ENCODE measurements at places on chromosomes 1 and 21.
A peak's percentile ranks its signal among the peaks of the same experiment; 100 is the strongest.

GRCh38 chr1:225842074-225842473, 32.1 kb downstream of the EPHX1 start:
- peak; percentile 76 for DNase-seq

DNA sequence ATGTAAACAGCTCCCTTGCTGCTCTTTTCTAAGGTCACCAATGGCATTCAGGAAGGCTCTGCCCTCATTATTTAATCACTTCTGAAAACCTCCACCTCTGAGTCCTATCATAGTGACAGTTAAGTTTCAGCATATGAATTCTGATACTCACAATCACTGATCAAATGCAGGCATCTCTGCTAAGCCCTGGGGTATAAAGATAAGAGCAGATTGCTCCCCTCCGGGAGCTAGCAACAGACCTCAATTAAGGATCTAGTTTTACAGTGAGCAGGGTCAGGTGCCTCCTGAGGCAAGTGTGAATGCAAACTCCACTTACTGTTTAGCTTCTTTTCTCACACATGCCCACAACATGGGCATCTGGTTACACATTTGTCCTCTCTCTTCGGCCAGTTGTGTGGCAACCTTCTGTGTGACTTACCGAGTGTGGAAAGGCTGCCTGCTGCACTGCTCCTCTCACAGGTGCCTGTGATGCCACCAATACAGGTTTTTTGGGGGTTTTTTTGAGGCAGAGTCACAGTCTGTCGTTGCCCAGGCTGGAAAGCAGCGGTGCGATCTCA, 15.0 kb downstream of the IL10RB start:
- peak; percentile 24 for DNase-seq

DNA sequence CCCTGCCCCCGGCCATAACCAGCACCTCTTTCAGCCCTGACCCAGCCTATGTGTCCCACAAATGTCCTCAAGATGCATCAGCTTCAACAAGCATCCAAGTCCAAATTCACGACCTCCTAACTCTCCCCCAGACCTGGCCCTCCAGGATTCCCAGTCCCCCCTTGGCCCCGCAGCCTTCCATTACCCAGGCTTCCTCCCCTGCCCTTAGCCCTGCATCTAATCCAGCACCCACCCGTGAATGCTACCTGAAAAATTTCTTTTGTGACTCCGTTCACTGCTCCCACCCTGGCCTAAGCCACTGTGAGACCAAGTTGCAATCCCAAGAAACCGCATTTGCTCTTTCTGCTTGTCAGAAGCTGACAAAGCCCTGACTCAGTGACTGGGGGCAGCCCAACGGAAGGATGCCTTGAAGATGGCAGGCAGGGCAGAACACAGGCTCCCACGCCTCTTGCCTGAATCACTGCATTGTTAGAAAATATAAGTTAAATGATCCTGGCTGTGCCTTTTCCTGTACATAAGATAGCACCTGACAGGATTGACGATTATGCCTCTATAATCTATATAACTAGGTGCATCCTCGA, 939 bp upstream of the MFAP2 start:
- no peak for DNase-seq

DNA sequence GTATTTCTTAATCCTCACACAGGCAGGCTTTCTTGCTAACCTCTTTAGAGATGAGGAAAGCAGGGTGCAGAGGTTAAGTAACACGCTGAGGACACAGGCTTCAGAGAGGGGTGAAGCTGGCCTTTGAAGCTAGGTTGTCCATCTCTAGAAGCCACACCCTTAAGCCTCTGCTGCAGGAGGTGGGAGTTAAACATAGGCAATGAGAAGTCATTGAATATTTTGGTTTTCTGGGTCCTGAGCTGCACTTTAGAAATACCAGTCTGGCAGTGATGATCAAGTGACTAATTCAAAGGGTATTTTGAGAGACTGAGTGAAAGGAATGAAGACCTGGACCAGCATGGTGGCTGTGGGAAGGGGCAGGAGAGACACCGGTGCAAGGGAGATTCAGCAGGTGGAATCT, 9.9 kb downstream of the KCNJ15 start:
- DNase-seq: no peak

DNA sequence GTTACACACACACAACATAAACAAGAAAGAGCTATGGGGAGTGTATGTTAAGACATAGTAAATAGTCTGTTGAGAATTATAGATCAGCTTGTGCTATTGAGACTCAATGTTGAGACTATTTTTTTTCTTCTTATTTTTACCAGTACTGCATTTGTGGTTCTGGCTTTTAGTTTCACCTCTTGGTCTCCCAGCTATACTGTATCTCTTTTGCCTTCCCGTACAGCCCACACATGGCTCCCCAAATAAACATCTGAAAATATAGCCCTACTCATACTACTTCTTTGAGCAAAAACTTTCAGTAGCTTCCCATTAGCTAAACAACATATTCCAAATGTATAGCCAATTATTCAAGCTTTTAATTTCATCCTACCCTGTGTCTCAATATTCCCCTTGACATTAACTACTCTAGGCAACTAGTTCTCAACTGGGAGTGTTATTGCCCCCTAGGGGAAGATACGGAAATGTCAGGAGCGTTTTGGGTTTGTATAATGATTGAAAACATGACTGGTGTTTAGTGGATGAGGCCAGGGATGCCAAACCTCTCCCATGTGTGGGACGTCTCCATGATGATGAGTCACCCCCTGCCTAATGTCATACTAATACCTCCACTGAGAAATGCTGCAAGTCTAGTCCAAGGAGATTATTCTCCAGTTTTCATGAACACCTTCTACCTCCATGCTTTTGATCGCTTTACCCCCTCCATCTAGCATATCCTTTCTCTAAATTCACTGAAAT, 6.8 kb downstream of the RPE65 start:
- peak; percentile 76 for DNase-seq

DNA sequence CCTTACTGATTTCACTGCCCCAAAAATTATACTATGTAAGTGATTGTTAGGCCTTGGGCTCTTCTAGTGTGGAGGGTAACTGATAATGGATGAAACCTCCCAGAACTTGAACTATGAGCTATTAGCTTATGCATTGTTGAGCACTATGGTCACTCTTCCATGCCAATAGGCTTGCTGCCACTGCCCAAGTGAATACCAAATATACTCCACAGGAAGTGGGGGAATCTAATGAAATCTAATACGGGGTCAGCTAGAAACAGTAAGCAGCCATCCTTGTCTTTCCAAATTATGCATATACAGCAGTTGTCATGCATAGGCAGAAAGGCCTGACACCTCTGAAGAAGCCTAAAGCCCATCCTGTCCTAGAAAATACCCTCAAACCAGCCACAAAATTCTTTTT, 198.7 kb upstream of the PTBP2 start:
- no peak for DNase-seq

DNA sequence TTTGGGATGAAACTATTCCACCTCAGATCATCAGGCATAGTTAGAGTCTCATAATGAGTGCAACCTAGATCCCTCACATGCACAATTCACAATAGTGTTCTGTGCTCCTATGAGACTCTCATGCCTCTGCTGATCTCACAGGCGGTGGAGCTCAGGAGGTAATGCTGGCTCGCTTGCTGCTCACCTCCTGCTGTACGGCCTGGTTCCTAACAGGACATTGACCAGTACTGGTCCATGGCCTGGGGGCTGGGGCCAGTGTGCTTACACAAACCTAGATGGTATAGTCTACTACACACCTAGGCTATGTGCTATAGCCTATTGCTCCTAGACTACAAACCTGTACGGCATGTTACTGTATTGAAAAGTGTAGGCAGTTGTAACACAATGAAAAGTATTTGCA, 448.4 kb downstream of the RPS6KC1 start:
- no peak for DNase-seq

DNA sequence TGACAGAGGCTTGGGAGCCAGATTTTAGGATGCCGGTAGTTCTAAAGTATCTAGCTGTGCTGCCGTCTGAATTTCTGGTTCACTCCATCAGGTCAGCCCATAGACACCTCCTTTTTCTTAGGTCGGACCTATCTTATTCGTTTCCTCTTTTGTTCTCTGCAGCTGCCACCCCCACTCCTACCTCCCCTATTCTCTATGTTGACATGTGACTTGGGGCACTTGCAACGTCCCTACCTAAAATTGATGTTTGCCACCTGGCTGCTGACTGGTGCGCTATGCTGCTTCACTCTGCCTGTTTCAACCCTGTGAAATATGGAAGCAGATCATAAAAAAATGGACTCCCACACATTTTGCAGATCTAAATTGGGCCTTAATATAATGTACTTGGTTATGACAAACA, 55.3 kb downstream of the PBX1 start:
- DNase-seq: no peak

DNA sequence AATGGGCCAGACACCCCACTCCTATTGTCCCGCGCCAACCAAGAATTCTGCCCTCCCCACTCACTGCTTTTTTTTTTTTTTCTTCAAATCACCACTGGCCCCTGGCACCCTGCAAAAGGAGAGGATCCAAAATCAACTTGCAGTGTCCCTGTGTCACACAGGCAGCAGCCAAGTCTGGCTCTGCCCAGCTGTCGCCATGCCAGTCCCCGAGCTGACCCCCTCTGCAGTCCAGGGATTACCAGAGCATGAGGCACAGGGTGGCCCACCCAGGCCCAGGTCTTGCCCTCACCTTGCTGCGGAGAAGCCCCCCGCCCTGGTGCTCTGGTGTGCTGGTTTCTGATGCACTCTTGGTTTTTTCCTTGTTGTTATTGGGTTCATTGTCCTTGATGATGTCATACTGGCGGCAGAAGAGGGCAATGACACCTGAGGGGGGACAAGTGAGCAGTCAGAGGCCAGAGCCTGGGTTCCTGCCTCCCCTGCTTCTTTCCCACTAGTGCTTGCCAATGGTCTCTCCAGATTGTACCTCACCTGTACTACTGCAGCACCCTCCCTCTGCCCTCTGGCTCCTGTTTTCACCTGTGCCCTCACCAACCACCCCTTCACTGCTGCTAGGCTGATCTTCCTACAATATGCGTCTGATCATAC, 6.2 kb downstream of the FNDC5 start:
- no peak for DNase-seq

DNA sequence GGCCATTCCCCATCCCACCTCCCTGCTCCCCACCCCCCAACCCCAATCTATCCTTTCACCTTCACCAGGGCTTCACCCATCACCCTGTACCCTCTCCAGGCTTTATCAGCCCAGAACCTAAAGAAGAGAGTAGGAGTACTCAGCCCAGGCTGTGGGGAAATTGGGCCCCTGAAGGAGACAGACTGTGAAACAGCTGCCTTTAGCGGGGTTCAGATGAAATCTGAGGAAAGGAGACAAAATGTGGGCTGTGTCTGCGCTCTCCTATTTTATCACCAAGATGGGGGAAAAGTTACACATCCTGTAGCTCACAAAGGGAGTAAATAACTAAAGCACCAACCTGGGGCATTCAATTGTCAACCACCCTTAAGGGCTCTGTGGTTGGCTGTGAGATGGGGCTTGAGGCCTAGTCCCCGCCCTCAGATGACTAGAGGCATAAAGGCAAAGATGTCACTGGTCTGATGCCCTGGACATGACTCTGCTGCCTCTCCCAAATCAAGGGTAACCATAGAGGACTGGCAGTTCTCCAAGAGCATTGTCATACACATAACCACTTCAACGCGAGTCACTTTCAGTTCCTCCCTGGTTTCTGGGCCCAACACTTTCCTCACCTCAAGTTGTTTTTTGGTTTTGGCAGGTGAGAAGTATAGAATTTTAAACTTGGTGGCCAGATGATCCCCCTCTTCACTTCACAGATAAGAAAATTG, 30.0 kb downstream of the SLC27A3 start:
- DNase-seq: no peak

DNA sequence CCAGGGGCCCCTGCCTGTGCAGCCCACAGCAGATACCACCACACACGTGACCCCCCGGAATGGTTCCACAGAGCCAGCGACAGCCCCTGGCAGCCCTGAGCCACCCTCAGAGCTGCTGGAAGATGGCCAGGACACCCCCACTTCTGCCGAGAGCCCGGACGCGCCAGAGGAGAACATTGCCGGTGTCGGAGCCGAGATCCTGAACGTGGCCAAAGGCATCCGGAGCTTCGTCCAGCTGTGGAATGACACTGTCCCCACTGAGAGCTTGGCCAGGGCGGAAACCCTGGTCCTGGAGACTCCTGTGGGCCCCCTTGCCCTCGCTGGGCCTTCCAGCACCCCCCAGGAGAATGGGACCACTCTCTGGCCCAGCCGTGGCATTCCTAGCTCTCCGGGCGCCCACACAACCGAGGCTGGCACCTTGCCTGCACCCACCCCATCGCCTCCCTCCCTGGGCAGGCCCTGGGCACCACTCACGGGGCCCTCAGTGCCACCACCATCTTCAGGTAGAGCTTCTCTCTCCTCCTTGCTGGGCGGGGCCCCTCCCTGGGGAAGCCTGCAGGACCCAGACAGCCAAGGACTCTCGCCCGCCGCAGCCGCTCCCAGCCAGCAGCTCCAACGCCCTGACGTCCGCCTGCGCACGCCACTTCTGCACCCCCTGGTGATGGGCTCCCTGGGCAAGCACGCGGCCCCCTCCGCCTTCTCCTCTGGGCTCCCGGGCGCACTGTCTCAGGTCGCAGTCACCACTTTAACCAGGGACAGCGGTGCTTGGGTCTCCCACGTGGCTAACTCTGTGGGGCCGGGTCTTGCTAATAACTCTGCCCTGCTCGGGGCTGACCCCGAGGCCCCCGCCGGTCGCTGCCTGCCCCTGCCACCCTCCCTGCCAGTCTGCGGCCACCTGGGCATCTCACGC, 51.0 kb downstream of the COL18A1 start:
- no peak for DNase-seq

DNA sequence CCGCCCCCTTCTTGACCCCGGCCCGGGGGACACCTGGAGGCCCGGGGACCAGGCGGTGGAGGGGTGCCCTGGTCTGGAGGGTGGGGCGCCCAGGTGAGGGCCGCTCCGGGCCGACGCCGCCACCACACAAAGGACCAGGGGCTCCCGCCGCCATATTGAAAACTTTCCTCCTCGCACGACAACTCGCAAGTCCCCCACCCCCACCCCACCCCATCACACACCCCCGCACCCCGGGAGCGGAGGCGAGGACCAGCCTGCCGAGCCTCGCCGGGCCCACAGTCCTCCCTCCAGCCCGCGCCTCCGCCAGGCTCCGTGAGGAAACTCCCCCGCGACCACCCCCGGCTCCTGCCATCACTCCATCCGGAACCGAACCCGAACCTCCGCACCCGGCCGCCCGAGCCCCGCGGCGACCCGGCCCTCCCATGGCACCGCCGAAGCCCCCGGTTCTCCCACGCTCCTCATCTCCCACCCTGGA, 733 bp downstream of the KDM5B start:
- peak; percentile 74 for DNase-seq

- DNase-seq: no peak
Measured at GRCh38 chr21:37044643-37045042, 28.2 kb downstream of the PIGP start.

GRCh38 chr1:48341221-48341620, 118.7 kb downstream of the SLC5A9 start:
- DNase-seq: no peak

GRCh38 chr1:107682467-107682866, 282.5 kb downstream of the VAV3 start:
- DNase-seq: no peak
